Activated naive CD8-positive, alpha-beta T cell treated with anti-CD3 and anti-CD28 coated beads for 36 hours (primary cell): ENCODE measurements at places on chromosomes 4 and X. TPM values are rescaled to one million over a fixed set of nuclear protein-coding genes. Genes with fewer than 3 reads are reported as not detected.

The TRIM61 gene
- total RNA-seq = 3.4 TPM

The GAK gene
- 92.8 TPM for total RNA-seq

The CTAG1A gene
- not detected for total RNA-seq

DNA sequence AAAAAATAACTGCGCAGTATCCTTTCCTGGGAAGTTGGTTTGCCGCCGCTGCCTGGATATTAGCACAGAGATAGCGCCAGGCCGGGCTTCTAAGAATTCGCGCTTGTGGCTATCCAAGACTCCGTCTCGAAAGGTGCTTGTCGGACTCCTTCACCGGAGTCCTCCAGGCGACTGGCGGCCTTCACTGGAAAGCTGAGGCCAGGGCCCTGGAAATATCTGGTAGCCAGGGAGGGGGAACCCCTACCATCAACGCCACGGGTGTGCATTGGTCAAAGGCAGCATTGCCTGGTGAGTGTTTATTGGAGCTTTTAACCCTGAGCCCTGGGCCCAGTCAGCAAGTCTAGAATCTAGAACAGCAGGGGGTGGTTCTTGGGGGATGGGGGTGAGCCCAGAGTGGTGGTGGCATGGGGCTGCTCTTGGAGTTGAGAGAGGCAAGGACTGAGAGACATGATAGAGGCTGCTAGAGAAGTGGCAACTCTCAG, 577 bp upstream of the PIM2 start:
- peak; percentile 52 for DNase-seq

- no peak for DNase-seq
Measured at GRCh38 chr4:75229806-75230570, 284.2 kb downstream of the RCHY1 start.

DNA sequence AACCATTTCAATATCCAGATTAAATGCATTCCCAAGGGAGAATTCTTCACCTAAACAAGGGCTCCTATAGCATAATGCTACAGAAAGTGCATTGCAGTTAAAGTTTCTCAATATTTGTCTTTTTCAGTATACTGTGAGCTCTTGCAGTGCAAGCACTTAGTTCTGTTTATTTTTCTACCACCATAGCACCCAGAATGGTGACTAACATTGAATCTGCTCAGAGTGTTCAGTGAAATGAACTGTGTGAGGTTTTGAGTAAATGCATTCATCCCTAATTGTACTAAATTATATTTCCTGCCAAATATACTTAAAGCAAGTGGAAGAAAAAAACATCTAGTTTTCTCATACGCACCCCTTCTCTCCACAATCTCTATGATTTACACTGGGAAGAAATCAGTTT, 383.9 kb downstream of the PCDH7 start:
- DNase-seq = no peak

- DNase-seq = no peak
Measured at GRCh38 chr4:145909281-145909715, 29.3 kb downstream of the ZNF827 start.

DNA sequence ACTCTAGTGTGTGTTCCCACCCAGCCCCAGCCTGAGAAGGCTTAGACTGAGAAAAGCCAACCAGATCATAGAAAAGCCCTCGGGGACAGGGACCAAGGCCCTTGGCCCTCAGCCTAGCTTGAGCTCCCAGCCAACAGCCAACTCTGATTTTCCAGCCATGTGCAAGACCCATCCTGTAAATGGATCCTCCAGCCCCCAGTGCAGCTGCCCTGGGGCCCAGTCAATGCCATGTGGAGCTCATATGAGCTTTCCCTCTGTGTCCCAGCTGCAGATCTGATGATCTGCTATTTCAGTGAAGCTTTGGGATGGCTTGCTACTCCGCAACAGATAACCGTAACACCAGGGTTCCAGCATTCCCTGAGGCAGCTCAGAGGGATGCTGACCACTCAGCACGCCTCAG, 40.5 kb upstream of the CDKN2AIP start:
- DNase-seq = no peak

- no peak for DNase-seq
Measured at GRCh38 chrX:45233531-45233930, 32.9 kb upstream of the DIPK2B start.

- no peak for DNase-seq
Measured at GRCh38 chr4:71167083-71167482, 171.7 kb upstream of the SLC4A4 start.

- peak; percentile 2 for DNase-seq
Measured at GRCh38 chrX:16484338-16484737, 165.6 kb upstream of the S100G start.

DNA sequence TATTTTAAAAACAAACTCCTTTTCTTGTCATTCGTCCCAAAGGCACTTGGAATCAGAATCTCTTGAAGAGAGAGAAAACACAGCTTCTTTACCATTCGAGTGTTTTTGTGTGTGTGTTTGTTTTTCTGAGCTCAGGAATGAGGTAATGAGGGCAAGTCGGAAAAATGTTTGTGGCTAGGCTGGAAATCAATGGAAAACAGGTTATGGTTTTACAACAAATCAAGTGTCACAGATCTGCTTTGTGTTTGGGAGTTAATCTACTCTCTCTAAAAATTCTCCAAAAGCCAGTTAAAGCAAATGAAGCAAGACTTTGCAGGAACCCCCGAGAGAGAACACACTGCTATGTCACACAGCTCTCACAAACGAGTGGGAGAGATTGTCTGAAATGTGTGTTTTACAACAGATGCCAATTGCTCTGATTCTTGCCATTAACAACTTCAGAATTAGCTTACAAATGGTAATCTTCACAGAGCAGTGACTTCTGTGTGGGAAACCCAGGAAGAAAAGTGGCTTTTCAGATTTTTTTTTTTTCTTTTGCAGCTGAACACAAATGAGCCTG, 264.1 kb downstream of the CBLL2 start:
- no peak for DNase-seq

- DNase-seq = no peak
Measured at GRCh38 chrX:7055386-7056137, 92.0 kb upstream of the STS start.

GRCh38 chr4:183441276-183441675, 3.2 kb upstream of the CDKN2AIP start:
- DNase-seq = no peak

DNA sequence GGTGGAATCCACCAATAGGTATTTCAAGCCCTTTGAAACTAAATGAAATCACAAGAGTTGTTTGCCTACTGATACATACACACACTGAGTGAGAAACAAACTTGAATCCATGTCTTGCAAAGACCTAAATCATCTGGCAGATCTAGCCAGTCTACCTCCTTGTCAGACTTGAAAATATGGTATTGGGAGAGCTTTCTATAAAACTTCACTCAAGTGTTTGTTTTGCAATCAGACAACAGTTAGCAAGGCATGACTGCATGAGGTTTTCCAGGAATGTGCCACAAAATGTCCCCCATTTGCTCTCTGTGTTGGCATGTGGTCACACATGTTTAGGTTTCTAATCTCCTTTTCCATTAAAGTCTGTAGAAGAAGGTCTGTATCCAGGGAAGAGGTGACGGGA, 52.4 kb downstream of the MAP3K15 start:
- no peak for DNase-seq

DNA sequence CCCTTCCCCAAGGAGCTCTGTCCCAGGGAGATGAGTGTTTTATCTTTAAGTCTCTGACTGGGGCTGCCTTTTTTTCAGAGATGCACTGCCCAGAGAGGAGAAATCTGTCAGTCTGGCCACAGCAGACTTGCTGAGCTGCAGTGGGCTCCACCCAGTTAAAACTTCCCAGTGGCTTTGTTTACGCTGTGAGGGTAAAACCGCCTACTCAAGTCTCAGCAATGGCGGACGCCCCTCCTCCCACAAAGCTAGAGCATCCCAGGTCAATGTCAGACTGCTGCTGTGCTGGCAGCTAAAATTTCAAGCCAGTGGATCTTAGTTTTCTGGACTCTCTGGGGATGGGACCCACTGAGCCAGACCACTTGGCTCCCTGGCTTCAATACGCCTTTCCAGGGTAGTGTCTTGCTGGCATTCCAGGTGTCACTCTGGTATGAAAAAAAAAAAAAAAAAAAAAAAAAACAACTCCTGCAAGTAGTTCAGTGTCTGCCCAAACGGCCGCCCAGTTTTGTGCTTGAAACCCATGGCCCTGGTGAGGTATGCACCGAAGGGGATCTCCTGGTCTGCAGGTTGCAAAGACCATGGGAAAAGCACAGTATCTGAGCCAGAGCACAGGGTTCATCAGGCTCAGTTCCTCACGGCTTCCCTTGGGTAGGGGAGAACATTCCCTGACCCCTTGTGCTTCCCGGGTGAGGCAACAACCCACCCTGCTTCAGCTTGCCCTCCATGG, 1616.1 kb upstream of the ADGRL3 start:
- DNase-seq = no peak

DNA sequence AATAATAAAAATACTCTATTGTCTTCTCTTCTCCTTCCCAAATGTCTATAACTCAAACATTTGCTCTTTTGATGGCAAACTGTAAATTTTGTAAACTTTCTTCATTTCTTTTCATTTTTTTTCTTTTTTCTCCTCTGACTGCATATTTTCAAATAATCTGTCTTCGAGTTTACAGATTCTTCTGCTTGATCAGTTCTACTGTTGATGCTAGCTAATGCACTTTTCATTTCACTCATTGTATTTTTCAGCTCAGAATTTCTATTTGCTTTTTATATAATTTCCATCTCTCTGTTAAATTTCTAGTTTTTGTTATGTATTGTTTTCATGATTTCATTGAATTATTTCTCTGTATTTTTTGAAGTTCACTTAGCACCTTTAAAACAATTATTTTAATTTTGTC, 646.8 kb upstream of the INTU start:
- DNase-seq = no peak

GRCh38 chrX:134671294-134671693, 13.0 kb upstream of the PLAC1 start:
- no peak for DNase-seq

DNA sequence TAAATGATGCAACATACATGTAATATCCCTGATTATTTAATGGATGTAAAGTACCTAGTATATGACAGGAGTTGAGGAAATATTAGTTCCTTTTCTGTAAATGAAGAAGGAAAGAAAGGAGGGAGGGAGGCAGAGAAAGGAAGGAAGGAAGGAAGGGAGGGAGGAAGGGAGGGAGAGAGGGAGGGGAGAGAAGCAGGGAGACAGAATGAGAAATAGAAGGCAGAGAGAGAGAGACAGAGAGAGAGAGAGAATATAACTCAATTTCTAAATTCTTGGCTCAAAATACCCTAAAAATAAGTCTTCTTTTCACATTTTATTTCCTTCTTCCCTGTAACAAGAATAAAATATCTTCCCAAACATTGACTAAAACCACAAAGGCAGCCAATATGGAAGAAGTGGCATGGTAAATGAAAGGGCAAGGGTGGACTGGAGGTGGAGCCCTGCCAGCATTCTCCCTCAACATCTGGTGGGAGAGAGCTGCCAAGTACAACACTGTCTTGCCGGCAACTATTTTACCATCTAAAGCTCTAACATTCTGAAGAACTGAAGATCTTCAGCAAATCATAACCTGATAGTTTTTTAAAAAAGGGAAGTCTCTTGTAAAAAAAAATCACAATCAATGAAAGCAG, 245.1 kb downstream of the PPP3CA start:
- no peak for DNase-seq
